ENCODE measurements at places on chromosomes 4 and X.

DNA sequence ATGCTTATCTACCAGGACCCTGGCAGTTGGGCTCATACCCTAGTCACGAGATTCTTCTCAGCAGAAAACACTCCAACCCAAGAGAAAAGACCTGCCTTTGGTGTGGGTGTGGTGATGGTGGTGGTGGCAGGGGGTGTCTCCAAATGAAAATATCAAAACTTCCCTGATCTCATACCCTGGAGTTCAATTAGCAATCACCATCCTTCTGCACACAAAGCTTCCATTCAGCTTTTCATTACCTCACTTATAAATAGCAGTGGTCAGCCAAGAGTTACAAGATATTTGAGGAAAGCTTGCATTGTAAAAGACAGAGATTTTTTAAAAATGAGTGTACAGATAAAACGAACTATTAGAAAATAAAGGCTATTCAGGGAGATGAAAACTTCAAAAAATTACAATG, 580.8 kb upstream of the MAGEB2 start:
- no peak overlapping the region for H3K27ac ChIP-seq
- H3K27me3 ChIP-seq = no peaks in the 10 kb centered on the region
- no peaks in the 10 kb centered on the region for H3K4me1 ChIP-seq
- H3K4me3 ChIP-seq = no peak overlapping the region
- no peak for DNase-seq

DNA sequence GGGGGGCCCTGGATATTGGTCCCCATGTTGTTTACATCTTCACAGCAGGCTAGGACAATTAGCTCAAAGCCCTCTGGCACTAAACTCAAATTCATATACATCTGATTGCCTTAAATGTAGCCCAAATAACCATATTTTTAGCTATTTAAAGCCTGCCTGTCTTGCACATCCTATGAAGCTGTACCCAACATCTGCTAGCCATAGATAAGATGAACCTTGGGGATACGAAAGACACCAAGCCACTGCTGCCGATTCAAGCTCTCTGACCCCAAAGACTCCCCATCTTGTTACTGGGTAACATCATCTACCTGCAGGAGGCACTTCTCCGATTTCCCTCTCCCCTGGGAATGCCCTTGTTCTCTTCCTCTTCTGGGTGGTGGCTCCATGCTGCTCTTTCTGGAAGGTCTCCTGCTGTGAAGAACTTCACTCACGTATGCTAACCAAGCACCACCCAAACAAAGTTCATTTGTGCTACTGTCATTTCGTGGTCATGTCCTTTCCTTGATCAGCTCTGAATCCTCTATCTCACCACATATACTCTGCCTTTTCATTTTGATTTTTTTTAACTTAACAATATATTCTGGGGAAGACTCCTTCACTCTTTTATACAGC, 107.7 kb upstream of the ATXN3L start:
- H3K27ac ChIP-seq = no peak overlapping the region
- no peak for DNase-seq
- H3K4me1 ChIP-seq = peaks cover 13% of the 10 kb centered on the region
- no peak overlapping the region for H3K4me3 ChIP-seq
- no peaks in the 10 kb centered on the region for H3K36me3 ChIP-seq

- DNase-seq = no peak
- H3K36me3 ChIP-seq = peaks cover 30% of the 10 kb centered on the region
- H3K27me3 ChIP-seq = no peaks in the 10 kb centered on the region
Measured at GRCh38 chr4:119231491-119231890, 19.0 kb downstream of the USP53 start.

- no peak overlapping the region for H3K4me3 ChIP-seq
- H3K27ac ChIP-seq = no peak overlapping the region
- no peaks in the 10 kb centered on the region for H3K27me3 ChIP-seq
- DNase-seq = no peak
- no peaks in the 10 kb centered on the region for H3K36me3 ChIP-seq
Measured at GRCh38 chr4:140806163-140806562, 50.0 kb upstream of the TBC1D9 start.

DNA sequence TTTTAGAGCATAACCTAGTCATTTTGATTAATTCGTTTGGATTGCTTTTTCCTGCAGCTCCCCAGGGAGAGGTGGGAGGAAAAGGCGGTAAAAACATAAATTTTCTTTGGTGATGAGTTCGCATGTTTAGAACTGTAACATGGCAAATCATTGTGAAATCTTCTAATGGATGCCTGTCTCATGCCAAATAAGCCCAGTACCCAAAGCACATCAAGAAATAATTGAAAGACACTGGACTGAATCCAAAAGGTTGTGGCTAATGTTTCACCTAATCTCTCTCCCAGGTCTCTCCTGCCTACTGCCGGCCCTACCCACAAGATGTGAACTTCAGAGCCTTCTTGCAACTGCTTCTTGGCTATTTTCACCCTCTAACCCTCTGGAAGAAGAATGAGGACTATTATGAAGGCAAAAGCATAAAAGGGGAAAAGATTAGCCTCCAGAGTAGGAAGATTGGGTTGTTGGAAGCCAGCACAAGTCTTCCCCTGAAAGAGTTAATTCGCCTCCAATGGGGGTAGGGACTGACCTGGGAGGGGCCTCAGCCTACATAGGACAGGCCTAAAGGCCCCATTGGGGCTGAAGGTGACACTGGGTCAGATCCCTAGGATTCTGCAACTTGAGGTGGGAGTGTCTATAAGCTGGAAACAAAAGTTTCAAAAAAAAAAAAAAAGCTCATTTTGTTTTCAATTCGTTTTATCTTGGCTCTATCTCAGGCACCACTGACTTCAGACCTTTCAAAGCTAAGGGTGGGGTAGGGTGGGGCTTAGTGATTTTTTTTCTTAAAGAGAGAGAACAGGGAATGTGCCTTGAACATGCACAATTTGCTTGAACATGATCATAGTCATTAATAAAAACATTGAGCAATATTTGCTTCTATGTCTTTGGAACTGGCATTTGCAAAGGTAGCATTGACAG, 278.6 kb upstream of the KLF3 start:
- no peak for DNase-seq
- H3K4me3 ChIP-seq = no peak overlapping the region

DNA sequence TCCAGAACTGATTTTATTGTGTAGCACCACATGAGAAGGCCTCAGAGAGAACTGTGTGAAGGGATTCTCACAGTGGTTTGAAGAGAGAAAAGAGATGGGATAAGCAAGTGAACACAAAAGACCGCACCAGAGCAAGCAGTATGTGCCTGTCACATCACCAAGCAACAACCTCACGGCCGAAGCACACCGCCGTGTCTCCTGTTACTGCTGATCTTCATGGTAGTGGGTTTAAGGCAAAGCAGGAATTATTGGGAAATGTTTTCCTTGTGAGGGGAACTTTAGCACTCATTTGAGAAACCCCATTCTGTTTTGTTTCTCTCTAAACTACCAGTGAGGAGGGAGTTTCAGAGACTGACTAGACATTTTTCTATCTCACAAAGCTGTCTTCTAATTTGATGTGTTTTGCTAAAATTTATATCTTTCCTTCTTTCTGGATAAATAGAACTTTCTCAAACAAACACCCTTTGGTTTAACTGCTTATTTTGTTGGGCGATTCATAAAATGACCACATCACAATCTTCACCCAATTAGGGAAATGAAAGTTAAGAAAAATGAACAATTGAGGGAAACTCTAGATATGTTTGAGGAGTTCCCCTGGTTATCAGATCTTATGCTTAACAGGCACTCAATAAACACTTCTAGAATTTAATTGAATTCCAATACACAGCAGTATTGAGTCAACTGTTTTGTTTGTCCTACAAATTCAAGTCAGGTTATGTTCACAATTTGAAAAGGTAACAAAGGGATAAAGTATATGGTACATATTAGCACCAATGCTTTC, 16.5 kb downstream of the SH3KBP1 start:
- H3K36me3 ChIP-seq = no peaks in the 10 kb centered on the region
- H3K4me3 ChIP-seq = no peak overlapping the region
- H3K27ac ChIP-seq = no peak overlapping the region
- no peaks in the 10 kb centered on the region for H3K27me3 ChIP-seq

- H3K4me1 ChIP-seq = no peaks in the 10 kb centered on the region
- H3K27ac ChIP-seq = peak within 1 kb of the TSS; percentile 31
- H3K27me3 ChIP-seq = no peaks in the 10 kb centered on the region
- DNase-seq = peak; percentile 64
- H3K4me3 ChIP-seq = peak within 1 kb of the TSS; percentile 62
Measured at GRCh38 chrX:54495814-54496516, at the start of gene FGD1. Gene FGD1, minus strand, starts transcription at chrX:54496234. Its CDS starts 802 bp downstream, at chrX:54495432.

DNA sequence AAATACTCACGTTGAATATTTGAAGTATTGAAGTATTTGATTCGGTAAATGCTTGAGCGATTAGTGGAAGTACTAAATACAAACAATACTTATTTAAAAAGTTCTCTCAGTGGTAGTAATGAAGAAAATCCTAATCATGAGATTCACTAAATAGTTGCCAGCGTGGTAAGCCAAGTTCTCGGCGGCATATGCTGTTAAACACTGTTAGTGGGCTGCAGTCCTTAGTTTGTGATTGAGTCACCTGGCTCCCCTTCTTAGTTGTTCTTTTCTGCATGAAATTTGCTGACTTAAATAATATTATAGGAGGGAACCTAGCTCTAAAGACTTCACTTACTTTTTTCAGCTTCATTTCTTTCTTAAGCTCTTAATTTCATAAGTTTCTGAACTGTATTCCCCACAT, 51.4 kb downstream of the STIM2 start:
- H3K27me3 ChIP-seq = no peaks in the 10 kb centered on the region
- no peaks in the 10 kb centered on the region for H3K36me3 ChIP-seq
- DNase-seq = no peak
- peaks cover 40% of the 10 kb centered on the region for H3K4me1 ChIP-seq
- H3K4me3 ChIP-seq = no peak overlapping the region

DNA sequence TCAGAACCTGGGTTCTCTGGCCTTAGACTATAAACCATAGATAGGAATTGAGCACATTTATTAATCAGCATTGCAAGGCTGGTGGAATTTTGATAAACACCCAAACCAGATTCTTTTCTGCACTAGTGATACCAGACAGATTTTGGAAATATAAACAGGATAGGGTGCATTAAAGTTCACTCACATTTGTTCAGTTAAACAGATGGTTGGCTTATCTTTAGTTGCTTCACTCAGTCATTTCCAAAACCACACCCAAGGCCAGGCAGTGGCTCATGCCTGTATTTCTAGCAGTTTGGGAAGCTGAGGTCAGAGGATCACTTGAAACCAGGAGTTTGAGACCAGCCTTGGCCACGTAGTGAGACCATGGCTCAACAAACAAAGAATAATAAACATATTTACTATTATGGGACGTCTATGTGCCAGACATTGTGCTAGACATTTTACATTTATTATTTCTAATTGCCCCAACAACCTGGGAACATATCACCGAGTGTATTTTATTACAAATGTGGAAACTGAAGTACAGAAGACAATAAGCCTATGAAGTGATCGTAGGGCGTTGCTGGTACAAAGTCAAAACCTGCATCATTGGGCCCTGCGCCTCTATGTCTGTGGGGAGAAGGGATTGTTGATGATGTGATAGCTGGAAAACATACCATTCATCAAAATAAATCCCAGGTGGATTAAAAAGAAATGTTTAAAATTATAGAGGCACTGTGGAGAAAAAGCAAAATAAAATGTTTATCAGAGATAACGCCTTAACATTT, 15.0 kb downstream of the ADD1 start:
- no peak overlapping the region for H3K4me3 ChIP-seq
- no peak for DNase-seq
- H3K36me3 ChIP-seq = peaks cover 20% of the 10 kb centered on the region
- peak overlapping the region; percentile 56 for H3K27ac ChIP-seq

DNA sequence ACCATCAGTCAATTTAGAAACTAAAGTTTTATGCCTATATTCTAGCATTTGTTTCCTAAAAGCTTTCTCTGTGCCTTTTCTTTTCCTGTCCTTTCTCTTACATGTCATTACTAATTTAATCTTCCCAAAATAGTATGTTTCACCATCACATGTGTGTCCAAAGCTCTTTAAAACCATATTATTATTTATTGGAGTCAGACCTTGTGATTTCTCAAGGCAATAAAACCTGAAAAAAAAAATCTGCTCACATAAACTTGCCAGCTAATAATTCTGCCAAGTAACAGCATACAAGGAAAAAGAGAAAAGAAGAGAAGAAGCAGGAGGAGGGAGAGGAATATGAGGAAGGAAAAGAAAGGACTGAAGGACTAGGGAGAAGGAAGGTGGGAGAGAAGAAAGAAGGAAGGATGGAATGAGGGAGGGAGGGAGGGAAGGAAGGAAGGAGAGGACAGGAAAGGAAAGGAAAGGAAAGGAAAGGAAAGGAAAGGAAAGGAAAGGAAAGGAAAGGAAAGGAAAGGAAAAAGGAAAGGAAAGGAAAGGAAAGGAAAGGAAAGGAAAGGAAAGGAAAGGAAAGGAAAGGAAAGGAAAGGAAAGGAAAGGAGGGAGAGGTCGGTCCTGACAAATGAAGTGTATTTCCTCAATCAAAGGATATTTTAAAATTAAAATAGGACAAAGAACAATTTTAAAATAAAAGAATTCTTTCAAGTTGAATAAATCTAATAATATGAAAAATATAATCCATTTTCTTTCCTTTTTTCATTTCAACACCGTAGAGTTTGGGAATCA, 57.4 kb downstream of the ANTXR2 start:
- no peak overlapping the region for H3K4me3 ChIP-seq
- H3K27ac ChIP-seq = no peak overlapping the region
- H3K4me1 ChIP-seq = peaks cover 10% of the 10 kb centered on the region

DNA sequence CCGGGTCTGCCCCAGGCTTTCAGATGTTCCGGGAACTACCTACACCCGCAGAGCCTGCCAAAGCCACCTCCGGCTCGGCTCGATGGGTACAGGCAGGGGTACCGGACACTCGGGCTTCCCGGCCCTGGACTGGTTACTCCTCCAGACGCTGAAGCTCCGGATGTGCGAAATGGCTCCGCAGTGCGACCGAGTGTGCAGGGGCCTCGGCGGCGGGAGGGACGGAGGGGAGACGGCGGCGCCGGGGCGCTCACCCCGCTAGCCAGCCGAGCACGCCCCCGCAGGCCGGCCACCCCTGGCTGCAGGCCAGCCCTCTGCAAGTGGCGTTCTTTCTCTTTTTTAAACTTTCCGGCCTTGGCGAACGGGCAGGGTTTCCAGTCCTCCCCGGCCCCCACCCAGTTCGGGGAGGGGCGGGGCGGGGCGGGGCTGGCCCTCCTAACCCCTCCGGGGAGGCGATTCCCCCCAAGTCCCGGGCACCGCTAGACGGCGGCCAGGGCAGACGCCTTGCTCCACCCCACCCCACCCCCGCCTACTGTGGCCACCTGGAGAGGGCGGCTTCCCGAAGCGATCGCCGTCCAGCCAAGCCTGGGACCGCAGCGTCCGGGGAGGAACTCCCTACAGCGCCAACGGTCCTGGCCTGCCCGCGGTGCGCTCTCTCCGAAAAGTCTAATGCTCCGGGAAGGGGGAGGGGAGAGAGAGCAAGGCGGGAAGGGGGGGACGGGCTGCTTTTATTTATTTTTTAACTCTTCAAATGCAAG, 7.5 kb downstream of the BCOR start:
- no peaks in the 10 kb centered on the region for H3K27me3 ChIP-seq
- H3K4me1 ChIP-seq = peaks cover 53% of the 10 kb centered on the region
- DNase-seq = peak; percentile 54
- peak overlapping the region; percentile 50 for H3K4me3 ChIP-seq
- peak overlapping the region; percentile 24 for H3K27ac ChIP-seq
- no peaks in the 10 kb centered on the region for H3K36me3 ChIP-seq

- peak overlapping the region; percentile 73 for H3K27ac ChIP-seq
- no peaks in the 10 kb centered on the region for H3K27me3 ChIP-seq
- no peaks in the 10 kb centered on the region for H3K36me3 ChIP-seq
- H3K4me1 ChIP-seq = peaks cover 8% of the 10 kb centered on the region
- DNase-seq = peak; percentile 59
- H3K4me3 ChIP-seq = no peak overlapping the region
Measured at GRCh38 chr4:40731792-40732245, 17.9 kb upstream of the NSUN7 start.

- no peaks in the 10 kb centered on the region for H3K27me3 ChIP-seq
- H3K36me3 ChIP-seq = peaks cover 68% of the 10 kb centered on the region
- H3K4me3 ChIP-seq = no peak overlapping the region
- DNase-seq = no peak
Measured at GRCh38 chr4:102638621-102639020, 122.1 kb downstream of the MANBA start.
